ENCODE measurements at places on chromosomes 16 and 17.

- DNase-seq: no peak
Observed at GRCh38 chr17:64426596-64426995, 22.3 kb upstream of the MILR1 start.

GRCh38 chr16:10859658-10860057 is 17.3 kb upstream of the CIITA start:
- no peak for DNase-seq

GRCh38 chr17:9576521-9577372 is at the start of gene CFAP52:
Gene CFAP52 (plus strand): TSS chr17:9576642. CDS start chr17:9576696, 54 bp downstream.
- peak; percentile 29 for DNase-seq

- DNase-seq: no peak
Observed at GRCh38 chr17:48044851-48045250, 3.3 kb upstream of the NFE2L1 start.

DNA sequence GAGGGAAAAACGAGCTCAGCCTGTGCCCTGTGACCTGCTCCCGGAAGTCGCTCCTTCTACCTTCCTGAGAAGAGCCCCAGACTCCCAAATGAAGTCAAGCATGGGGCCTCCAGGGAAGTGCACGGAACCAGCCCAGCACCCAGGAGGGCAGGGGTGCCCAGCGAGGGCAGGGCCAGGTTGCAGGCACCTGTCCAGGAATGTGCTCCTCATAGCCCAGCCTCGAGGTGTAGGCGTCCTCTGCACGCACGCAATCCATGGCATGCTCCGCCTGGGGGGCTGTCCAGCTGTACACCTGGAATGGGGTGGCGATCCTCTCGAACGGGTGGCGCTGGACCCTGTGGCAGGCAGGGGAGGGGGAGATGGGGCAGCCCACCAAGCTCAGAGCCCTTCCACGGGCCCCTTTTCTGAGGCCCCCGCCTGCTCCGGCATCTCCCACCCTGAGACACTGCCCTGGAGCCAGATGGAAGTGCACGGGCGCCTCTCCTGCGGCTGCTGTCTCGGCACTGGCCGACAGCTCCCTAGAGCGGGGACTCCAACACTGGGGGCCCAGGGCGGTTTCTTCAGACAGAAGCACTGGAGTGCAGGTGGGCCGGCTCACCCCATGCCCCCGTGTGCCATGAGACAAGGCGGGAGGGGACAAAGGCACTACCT is 10.9 kb downstream of the CLUH start:
- DNase-seq: no peak
